ENCODE measurements at places on chromosomes 1 and 21.

DNA sequence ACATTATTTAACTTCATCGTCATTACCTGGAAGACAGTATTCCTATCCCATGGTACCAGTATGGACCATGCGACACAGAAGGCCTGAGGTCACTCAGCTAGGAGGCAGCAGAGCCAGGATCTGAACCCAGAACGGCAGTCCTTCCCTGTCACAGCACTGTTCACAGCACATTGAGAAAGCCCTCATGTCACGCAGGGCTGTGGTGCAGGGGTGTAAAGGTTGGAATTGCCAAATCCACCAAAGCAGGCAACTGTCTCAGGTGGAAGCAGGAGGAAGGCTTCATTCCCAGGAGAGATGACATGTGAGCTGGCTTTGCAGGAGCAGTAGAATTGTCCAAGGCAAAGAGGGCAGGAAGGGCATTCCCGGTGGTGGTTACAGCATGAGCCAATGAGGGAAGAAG is 9.9 kb upstream of the TTC22 start:
- no peak for DNase-seq

- peak; percentile 45 for DNase-seq
Observed at GRCh38 chr1:234608911-234609690, 877 bp downstream of the IRF2BP2 start.

DNA sequence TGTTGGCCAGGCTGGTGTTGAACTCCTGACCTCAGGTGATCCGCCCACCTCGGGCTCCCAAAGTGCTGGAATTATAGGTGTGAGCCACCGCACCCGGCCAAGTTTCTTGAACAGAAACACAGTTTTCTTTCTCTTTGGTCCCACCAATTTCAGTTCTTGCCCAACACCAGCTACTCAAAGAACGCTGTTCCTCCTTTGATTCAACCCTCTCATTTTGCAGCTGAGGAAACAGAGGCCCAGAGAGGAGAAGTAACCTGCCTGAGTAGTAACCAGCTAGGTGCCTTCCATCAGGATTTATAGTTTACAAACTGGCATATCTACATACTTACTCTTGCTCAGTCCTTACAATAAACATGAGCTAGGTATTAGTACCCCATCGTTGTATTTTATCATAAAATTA is 119.9 kb downstream of the SYF2 start:
- DNase-seq: no peak

DNA sequence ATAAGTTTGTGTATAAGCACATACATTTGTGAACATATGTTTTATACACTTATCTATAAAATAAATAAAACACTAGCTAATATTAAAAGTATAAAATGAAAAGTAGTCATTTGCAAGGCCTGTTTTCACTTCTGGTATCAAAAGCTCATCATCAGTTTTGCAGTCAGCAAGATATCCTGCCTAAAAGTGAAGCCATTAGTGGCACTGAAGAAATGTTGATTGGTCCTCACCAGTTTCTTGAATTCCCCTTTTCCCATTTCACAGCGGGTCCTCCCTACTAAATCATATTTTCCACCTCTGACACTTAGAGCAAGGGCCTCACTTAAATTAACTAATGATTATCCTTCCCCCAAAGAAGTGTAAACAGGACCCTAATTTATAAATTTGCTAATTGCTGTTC is 6.7 kb downstream of the TBX15 start:
- no peak for DNase-seq

DNA sequence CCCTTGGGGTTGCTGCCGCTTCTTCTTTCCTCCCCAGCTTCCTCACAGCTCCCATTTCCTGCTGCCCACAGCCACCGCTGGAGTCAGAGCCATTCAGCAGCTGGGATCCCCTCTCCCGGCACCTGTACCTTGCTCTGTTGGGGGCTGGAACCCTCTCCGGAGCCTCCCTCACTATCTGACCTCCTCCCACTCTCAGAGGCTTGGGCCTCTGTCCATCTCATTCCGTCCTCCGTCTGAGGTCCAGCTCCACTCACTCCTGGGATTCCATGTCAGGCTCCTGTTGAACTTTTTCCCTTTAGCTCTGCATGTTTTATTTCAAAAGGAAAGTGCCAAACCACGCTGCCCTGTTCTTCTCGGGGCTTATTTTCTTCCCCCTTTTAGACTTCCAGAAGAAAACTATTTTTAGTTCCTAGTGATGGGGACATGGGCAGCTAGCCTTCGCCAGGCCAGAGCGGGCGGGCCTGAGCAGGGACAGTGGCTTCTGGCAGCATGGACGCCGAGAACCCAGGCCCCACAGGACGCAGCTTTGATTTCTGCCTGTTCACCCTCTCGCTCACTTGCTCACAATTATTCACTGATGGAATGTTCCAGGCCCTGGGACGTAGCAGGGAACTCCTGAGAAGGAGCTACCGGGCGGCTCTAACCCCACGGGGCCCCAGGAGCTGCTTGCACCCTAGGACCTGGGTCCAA is 79.2 kb downstream of the ARHGEF10L start:
- DNase-seq: no peak

DNA sequence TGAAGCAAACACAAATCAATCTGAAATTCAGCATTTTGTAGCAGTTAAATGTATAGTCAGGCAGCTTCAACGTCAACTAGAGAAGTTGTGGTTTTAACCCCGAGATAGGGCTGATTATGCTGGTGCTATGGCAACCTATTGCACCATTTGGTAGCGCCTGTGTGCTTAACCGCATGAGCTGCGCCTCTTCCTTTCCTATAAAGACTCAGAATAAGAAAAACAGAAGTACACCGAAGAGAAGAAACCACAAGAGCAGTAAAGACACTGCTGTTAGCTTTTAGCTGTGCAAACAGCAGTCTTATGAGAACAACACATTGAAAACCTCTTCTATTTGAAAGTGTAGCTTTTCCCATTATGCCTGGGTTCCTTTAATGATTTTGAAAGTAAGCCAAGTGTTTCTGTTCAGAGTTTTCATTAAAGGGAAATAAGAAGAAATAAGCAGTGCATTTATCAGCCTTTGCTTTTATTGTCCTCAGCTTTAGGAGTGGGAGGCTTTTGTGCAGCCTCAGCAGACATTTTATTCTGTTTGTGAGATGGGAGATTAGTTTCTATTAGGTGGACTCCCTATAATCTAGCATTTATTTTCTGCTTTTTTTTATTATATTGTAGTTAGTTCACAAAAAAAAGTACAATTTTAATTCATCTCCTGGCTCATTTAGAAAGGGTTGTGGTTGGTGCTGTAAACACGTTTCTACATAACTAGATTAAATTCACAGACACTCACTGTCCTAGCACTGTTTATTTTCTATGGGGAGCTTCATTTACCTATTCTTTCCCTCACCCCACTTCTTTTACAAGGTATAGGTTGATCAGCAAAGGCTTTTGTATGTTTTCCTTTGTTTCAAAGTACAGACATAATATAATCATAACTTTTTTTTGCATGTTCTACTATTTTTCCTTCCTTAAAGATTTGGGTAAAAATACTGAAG is 43.3 kb downstream of the PTPRC start:
- DNase-seq: peak; percentile 64

DNA sequence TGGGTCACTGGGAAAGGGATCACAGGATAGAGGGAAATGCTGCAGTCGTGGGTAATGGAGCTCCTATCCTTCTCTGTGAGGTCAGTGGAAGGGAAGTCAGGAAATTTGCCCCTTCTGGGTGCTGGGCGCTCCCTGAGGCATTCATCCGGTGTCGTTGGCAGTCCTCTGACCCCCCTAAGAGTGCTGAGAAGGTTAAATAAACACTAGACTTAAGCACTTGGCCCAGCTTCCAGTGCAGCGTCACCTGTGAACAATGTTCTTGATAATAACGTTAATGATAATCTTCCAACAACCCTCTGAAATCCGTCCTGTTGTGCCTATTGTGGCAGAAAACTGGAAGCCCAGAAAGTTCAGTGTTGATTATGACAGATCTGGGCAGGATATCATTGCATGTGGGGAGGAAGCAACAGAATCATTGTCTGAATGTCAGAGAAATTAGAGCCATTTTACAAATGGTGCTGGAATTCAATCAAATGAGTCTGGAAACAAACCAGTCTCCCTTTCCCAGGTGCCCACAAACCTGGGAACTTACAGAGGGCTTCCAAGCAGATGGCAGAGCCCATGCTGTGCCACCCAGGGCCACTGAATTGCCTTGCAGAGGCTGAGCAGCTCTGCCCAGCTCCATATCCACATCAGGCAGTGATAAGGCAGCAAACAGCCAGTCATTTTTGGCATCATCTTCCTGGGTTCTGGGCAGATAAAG is 216.8 kb downstream of the KAZN start:
- no peak for DNase-seq

- no peak for DNase-seq
Observed at GRCh38 chr1:96384611-96385010, 337.0 kb upstream of the PTBP2 start.

GRCh38 chr1:162564762-162565218 is 3.3 kb downstream of the UAP1 start:
- DNase-seq: no peak

- no peak for DNase-seq
Observed at GRCh38 chr1:179808503-179808902, 65.4 kb downstream of the FAM163A start.

- no peak for DNase-seq
Observed at GRCh38 chr21:26570203-26570602, 2.9 kb downstream of the CYYR1 start.

DNA sequence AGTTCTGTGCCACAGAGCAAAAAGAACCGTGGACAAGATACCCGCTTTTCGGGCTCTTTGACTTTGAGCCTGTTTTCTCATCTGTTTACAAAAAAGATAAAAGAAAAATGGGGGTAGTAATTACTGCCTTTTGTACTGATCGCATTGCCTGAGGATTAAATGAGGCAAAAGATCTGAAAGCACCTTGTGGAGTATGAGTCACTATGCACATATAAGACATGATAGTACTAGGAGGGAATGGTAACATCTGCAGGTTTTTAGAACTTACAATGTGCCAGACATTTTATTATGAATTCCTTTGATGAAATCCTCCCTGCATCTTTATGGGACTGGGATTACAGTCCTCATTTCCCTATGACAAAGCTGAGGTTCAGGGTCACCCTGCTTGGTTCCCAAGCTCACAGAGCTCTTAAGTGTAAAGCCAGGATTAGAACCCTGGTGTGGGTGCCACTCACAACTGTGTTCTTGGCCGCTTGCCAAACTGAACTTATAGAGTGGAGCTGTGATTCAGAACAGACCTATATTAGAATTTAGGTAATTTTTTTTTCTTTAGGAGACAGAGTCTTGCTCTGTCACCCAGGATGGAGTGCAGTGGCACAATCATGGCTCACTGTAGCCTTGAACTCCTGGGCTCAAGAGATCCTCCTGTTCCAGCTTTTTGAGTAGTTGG is 1.8 kb downstream of the DISC1 start:
- peak; percentile 34 for DNase-seq

GRCh38 chr1:55103891-55104290 is 64.5 kb downstream of the PCSK9 start:
- no peak for DNase-seq

GRCh38 chr1:1171546-1172340 is 1.9 kb upstream of the TTLL10 start:
- DNase-seq: no peak

DNA sequence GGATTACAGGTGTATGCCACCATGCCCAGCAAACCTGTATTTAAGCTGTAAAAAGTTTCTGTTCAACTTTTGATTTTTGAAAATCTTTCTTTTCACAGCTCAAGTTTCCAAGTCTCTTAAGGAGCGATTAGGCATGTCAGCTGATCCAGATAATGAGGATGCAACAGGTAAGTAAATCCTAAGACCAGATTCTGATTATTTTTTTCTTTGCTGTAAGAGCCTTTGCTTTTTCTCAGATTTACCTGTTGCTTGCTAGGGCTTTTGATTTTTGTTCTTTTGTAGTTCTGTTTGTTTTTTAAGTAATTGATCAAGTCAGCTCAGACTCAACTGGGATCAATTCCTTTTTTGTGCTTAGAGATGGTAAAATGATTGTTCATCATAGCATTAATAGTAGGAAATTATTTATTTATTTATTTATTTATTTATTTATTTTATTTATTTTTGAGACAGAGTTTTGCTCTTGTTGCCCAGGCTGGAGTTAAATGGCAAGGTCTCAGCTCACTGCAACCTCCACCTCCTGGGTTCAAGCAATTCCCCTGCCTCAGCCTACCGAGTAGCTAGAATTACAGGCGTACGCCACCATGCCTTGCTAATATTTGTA is 21.1 kb upstream of the SNRPE start:
- no peak for DNase-seq

GRCh38 chr1:228748431-228748830 is 13.2 kb downstream of the RHOU start:
- DNase-seq: no peak

- DNase-seq: no peak
Observed at GRCh38 chr1:102096162-102096561, 99.4 kb upstream of the OLFM3 start.

DNA sequence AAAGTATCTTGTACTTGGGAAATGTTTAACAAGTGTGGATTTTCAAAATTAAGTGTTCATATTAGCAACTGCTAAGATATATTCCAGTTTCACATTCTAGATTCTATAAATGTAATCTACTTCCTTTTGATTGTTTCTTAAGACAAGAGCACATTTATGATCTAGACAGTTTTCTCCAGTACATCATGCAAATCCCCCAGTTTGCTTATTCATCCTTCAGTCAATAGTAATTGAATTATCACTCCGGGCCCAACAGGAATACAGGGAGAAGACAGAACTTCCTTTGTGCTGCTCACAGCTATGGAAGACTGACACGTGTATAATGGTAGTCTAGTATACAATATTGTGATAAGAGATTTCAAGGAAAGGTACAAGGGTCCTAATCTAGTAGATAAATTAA is 14.5 kb downstream of the PLA2G4A start:
- DNase-seq: no peak

- no peak for DNase-seq
Observed at GRCh38 chr1:118973531-118974137, 14.5 kb downstream of the TBX15 start.

GRCh38 chr21:45082736-45083135 is 8.4 kb downstream of the ADARB1 start:
- DNase-seq: no peak

DNA sequence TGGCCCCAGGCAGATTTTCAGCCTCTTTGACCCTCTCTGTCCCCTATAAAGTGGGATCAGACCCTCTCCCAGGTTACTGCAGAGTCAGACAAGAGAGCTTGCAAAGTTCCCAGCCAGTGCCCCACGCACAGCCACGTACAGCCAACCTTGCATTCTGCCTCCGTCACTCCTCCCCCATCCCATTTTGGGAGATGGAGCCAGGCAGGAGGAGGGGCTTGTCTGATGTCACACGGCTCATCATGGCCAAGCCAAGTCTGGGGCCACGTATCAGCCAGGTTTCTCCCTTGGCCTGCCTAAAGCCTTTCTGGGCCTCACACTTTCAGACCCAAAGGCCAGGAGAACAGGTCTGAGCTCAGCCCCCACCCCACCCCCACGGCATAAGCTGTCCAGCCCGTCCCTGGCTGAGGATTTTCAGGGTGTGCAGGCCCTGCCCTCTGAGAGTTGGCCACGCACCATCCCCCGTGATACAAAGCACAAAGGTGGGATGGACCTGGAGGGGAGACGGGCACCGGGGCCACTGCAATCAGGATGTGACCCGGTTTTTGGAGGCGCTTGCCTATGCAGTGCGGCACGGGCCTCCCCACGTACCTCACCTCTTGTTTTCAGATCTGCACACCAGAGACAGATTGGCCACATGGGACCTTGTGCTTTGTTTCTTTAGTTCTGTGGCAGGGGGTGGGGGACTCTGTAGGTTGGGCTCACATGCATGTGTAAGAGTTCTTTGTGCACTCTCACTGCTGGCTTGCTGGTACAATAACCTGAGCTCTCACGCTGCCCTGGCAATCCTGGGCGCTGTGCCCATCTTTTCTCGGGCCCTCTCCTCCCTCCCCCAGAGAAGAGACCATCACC is 47.6 kb downstream of the TRIM11 start:
- no peak for DNase-seq
